NCI-H1417 (cell line): ENCODE measurements at places on chromosomes 6 and 20.

DNA sequence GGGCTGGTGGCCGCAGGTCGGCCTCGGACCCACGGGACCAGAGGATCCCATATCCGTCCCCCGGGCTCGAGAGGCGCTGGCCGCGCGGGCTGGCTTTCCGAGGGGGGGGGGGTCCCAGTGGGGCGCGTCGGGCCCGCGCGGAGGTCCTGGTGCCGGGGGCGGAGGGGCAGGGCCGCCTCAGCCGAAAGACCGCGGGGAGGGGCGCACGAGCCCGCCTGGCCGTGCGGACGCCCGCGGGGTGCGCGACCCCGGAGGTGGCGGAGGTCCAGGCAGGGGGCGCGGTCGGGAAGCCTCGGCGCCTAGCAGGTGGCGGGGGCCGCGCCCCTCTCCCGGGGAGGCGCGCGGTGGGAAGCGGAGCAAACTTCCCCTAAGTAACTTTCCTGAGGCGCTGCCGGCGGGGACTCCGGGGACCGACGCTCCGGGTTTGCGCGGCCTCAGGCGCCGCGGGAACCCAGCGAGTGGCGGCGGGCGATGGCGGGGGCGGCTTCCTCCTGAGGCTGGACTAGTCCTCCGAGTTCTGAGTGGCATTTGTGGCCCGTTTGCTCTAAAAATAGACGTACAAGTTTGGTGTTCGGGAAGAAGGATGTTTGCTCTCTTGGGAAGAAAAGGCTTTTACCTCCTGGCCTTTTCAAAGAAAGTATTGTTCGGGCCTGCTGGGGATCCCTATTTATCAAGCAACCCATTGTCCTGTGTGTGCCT, 26.5 kb upstream of the BTBD3 start:
- peak; percentile 15 for DNase-seq

DNA sequence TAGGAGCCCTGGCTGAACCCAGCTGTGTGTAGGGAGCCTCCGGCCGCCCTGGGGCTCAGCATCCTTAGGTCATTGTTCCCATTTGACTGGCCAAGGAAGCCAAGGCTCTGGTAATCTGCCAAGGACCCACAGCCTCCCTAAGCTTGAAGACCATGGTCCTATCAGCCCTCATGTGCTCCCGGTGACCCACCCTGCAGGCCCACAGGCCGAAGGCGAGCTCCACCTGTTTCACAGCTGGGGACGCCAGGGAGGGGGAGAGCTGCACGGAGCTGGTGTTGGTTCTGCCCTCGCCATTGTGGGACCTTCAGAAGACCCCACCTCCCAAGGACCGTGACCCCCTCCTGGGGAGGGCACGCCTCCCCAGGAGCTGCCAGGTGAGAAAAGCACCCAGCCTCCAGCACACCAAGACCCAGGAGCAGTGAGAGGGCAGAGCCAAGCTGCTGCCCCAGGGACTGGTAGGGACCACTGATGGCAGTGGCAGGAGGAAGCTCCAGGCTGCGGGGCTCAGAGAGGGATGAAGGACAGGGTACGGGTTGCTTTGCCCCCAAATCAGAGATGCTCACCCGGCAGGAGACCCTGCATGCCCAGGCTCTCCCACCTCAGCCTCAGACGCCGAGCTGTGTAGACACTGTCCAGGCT, 30.7 kb upstream of the MRGBP start:
- DNase-seq, result no peak

DNA sequence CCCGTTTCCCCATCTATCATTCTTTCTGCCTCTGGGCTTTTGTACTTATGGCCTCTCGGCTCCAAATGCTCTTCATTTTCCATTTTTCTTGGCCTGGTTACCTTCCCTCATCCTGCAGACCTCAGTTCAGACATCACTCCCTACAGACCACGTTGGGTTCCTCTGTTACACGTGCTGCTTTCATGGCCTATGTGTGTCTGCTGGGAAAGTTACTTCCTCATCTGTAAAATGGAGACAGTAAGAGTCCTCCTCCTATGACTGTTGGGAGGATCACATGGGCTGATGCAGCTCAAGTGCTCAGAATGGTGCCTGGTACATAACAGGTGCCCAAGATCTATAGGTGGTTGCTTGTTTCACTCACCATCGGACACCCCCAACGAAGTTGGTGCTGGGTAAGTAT, 13.5 kb downstream of the KCNK17 start:
- no peak for DNase-seq

DNA sequence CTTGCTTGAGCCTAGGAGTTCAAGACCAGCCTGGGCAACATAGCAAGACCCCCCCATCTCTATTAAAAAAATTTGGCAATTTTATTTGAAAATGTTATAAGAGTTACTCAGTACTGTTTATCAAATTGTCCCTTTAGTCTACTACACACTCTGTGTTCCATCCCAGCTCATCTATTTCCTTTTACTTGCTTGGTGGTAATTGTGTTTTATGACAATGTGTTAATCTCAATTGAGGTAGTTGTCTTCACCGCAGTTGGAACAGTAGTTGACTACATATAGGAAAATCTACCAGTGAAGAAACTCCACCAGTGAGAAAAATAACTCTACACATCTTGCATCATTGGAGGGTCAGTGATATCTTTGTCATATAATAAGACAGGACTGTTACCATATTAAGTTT, 8.0 kb downstream of the NCOA3 start:
- no peak for DNase-seq

DNA sequence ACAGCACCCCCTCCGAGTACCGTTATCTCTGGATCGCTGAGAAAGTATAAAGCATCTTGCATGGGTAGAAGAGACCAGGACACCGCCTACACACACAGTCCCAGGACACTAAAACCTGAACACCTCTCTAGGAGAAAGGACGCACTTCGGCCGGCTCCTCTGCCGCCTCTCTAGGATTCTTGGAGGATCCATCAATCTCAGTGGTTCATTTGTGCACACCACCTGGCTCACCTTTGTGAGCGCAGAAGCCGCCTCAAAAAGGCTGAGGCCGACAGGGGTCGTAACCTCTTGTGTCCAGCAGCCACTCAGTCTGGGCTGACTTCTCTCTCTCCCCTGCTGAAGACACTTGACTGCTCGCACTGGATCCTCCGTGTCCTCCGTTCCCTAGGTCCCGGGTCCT, 13.5 kb downstream of the ZSCAN23 start:
- no peak for DNase-seq

- no peak for DNase-seq
Observed at GRCh38 chr6:17957498-17957897, 29.9 kb downstream of the KIF13A start.

- DNase-seq, result no peak
Observed at GRCh38 chr20:43839793-43840199, 74.9 kb upstream of the TOX2 start.
